Mesenchymal stem cell (in vitro differentiated cells and primary cell): ENCODE measurements at places on chromosomes 6 and 20.
A peak's percentile ranks its signal among the peaks of the same experiment; 100 is the strongest.

DNA sequence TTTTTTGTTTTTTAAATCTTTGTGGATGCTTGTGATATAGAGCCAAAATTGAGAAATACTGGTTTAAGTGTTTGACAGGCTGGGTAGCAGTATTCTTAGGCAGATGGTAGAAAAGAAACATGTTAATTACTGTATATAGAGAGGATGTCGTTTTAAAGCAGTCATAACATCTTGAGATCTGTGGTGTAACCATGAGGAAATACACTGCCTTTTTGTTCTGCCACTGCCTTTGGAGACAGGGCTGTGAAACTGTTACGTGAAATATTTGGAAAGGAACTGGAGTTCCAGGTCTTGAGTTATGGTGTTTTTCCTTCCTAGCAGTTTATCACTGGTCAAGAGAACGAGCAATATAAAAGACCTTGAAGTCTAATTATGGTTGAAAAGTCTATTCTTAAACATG, 19.5 kb downstream of the STXBP5 start:
- no peak overlapping the region for H3K27ac ChIP-seq
- no peaks in the 10 kb centered on the region for H3K4me1 ChIP-seq
- H3K27me3 ChIP-seq: no peaks in the 10 kb centered on the region
- peaks cover 3% of the 10 kb centered on the region for H3K36me3 ChIP-seq
- H3K4me3 ChIP-seq: no peak overlapping the region
- DNase-seq: no peak

- no peak overlapping the region for H3K27ac ChIP-seq
- no peak for DNase-seq
- H3K36me3 ChIP-seq: no peaks in the 10 kb centered on the region
Observed at GRCh38 chr6:81609736-81610135, 142.7 kb downstream of the TENT5A start.

- H3K27me3 ChIP-seq: peaks cover 53% of the 10 kb centered on the region
- peaks cover 2% of the 10 kb centered on the region for H3K4me1 ChIP-seq
- no peak for DNase-seq
- H3K36me3 ChIP-seq: no peaks in the 10 kb centered on the region
- no peak overlapping the region for H3K27ac ChIP-seq
Observed at GRCh38 chr6:35206346-35206745, 7.4 kb upstream of the SCUBE3 start.

- H3K4me1 ChIP-seq: no peaks in the 10 kb centered on the region
- no peaks in the 10 kb centered on the region for H3K27me3 ChIP-seq
Observed at GRCh38 chr6:139743664-139744437, 369.4 kb upstream of the CITED2 start.

- DNase-seq: no peak
- no peak overlapping the region for H3K27ac ChIP-seq
- H3K4me3 ChIP-seq: no peak overlapping the region
Observed at GRCh38 chr6:118100717-118101116, 193.7 kb downstream of the SLC35F1 start.

DNA sequence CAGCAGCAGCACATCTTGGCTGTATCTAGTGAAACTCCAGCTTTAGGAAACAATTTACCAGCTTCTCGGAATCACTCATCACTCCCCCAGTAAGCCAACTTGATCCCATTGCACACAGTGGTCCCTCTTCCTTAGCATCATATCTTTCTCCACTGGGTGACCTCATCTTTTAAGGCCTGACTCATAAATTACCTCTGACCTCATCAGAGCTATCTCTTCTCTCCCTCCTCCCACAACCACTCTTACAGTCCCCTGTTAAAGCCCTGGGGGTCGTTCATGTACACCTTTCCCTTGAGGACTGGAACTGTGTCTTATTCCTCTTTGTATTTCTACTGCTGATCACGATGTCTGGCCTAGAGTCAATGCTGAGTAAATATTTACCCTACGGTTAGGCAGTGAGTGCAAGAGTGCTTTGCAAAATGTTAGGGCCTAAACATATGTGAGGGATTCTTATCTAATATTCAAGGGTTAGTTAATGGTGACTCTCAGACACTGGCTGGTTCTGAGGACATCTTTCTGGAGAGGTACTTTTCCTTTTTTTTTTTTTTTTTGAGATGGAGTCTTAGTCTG, 187.2 kb downstream of the LRFN2 start:
- H3K4me3 ChIP-seq: no peak overlapping the region
- H3K27me3 ChIP-seq: no peaks in the 10 kb centered on the region
- no peaks in the 10 kb centered on the region for H3K4me1 ChIP-seq
- peak; percentile 17 for DNase-seq
- no peak overlapping the region for H3K27ac ChIP-seq

- H3K27ac ChIP-seq: no peak overlapping the region
- H3K36me3 ChIP-seq: no peaks in the 10 kb centered on the region
- no peak for DNase-seq
- peaks cover 39% of the 10 kb centered on the region for H3K27me3 ChIP-seq
- no peak overlapping the region for H3K4me3 ChIP-seq
Observed at GRCh38 chr20:33273117-33273851, 9.7 kb upstream of the BPIFB1 start.

DNA sequence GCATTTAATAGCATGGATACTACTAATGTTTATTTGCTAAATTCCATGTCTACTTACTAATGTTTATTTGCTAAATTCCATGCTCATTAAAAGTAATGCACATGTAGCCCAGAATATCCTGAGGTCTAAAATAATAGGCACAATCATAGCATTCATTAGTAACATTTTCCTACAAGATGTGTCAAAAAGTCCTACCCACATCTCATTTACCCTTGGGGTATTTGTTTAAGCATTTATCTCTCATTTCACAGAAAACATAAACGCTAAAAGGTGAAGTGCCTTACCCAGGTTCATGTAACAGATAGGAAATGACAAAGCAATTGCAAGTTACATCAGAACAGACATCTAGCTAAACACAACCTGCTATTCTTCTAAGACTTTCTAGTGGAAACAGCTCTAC, 457.1 kb downstream of the HACE1 start:
- DNase-seq: peak; percentile 11
- no peaks in the 10 kb centered on the region for H3K27me3 ChIP-seq
- H3K27ac ChIP-seq: no peak overlapping the region
- H3K36me3 ChIP-seq: no peaks in the 10 kb centered on the region

GRCh38 chr6:46400898-46401297, 90.4 kb downstream of the RCAN2 start:
- no peaks in the 10 kb centered on the region for H3K27me3 ChIP-seq
- H3K4me3 ChIP-seq: no peak overlapping the region
- H3K27ac ChIP-seq: no peak overlapping the region
- DNase-seq: no peak
- H3K4me1 ChIP-seq: no peaks in the 10 kb centered on the region
- no peaks in the 10 kb centered on the region for H3K36me3 ChIP-seq

- H3K36me3 ChIP-seq: no peaks in the 10 kb centered on the region
- no peak overlapping the region for H3K27ac ChIP-seq
- DNase-seq: no peak
- no peak overlapping the region for H3K4me3 ChIP-seq
- H3K27me3 ChIP-seq: no peaks in the 10 kb centered on the region
- peaks cover 2% of the 10 kb centered on the region for H3K4me1 ChIP-seq
Observed at GRCh38 chr6:143267760-143268159, 182.7 kb downstream of the ADAT2 start.

DNA sequence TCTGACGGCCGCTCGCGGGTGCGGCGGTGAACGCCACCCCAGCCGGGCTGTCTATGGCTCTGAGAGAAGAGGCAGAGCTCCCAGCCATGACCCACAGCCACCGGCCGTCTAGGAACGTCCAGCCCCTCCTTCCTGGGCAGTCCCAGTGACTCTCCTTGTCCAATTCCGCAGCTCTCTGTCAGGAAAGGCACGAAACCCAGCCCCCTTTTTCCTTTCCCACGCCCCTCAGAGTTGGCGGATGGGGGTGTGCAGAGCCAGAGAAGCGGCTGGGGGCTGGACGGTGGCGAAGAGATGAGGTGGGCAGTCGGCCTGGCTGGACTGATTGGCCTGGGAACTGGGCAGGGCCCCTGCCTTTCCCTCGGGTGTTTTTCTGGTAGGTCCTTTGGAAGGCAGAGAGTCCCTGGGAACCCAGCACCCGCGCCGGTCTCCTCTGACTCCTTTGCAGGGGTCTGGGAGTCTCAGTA, 1.5 kb downstream of the EBF4 start:
- H3K4me1 ChIP-seq: peaks cover 10% of the 10 kb centered on the region
- no peak for DNase-seq
- no peak overlapping the region for H3K4me3 ChIP-seq
- peaks cover 83% of the 10 kb centered on the region for H3K27me3 ChIP-seq
- no peak overlapping the region for H3K27ac ChIP-seq
- H3K36me3 ChIP-seq: no peaks in the 10 kb centered on the region

- DNase-seq: no peak
- H3K36me3 ChIP-seq: peaks cover 64% of the 10 kb centered on the region
- H3K4me1 ChIP-seq: peaks cover 5% of the 10 kb centered on the region
- H3K4me3 ChIP-seq: no peak overlapping the region
- no peak overlapping the region for H3K27ac ChIP-seq
Observed at GRCh38 chr20:1125277-1125676, 6.9 kb downstream of the PSMF1 start.

DNA sequence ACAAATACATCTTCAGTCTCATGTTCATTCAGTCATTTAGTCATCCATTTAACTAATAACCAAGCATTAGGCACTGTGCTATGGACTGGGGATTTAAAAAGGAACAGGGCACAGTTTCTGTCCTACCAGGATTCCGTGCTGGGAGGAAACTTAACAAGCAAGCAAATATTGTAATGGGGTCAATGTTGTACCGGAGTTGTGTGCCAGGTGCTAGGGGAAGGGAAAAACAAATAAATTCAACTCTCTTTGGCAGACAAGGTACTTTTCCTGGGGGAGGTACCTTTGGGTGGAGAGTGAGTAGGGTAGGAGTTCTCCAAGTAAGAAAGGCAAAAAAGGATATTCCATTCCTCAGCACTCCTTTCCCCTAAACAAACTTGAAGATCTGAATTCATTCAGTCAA, 90.3 kb downstream of the OLIG3 start:
- DNase-seq: no peak
- no peaks in the 10 kb centered on the region for H3K4me1 ChIP-seq
- H3K36me3 ChIP-seq: no peaks in the 10 kb centered on the region
- H3K4me3 ChIP-seq: no peak overlapping the region
- no peaks in the 10 kb centered on the region for H3K27me3 ChIP-seq

DNA sequence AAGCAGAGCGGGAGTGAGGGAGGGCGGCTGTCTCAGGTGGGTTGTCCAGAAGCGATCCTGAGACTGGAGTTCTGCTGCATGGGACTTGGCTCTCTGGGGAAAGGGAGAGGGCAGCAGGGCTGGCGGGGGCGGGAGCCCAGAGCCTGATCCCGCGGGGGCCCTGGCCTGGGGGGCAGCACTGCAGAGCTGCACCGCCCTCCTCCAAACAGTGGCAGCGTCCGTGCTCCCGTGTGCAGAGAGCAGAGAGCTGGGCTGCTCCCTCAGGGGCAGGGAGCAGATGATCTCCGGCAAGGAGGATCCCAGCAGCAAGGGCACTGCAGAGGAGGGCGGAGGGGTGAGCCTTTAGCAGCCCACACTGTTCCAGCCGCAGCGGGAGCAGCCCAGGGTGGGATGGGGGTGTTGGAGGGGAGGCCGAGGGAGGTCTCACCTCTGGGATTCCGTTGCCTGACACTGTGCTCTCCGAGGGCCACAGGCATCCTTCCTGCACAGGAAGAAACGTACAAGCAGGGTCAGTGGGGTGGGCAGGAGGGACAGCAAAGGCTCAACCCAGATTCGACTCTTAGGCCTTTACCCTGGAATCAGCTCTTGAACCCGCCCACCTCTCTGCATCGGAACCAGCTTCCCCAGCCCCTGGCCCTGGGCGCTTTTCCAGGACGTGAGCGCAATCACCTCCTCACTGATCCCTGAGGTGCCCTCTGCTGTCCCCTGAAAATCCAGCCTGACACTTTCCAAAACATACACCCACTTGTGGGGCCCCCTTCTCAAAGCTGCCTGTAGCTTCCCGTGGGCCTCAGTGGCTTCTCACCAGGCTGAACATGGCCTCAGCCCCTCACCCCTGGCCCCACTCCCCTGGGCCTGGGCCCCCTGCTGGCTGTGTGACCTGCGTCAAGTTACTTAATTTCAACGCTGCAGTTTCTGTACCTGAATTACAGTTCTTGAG, 32.6 kb upstream of the ZBP1 start:
- H3K27ac ChIP-seq: no peak overlapping the region
- H3K27me3 ChIP-seq: no peaks in the 10 kb centered on the region
- H3K4me1 ChIP-seq: no peaks in the 10 kb centered on the region
- H3K4me3 ChIP-seq: no peak overlapping the region

DNA sequence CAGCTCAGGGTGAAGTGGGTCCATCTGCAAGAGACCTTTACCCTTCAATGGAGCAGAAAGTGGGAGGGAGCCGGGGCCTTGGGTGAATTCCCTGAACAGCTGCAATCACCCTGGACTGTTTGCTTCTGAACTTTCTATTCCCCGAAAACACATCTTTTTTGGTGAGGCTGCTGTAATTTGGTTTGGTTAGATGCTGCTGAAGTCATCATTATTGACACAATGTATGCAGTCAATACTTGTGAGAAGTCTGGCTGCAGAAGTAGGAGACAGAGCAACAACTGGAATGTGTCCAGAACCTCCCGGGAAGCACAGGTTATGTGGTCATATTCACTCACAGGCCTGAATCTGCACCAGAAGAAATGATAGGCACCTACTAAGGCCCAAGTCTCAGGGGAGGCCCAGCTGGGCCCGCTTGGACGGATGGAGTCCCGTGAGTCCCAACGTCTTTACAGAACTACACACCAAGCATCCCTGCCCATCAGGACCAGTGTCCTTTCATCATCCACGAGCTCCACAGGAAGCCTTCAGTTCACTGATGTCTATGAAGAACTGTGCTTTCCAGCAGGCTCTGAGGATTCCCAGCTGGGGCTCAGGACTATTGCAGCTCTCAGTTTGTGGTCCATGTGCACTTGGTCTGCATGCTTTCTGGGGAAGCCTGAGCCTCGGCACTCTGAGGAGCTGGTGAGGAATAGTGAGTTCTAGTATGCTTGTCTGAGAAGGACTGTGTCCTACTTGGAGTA, 177.6 kb downstream of the THBS2 start:
- no peaks in the 10 kb centered on the region for H3K36me3 ChIP-seq
- no peak for DNase-seq
- no peaks in the 10 kb centered on the region for H3K27me3 ChIP-seq
- peaks cover 17% of the 10 kb centered on the region for H3K4me1 ChIP-seq

- no peak for DNase-seq
- no peak overlapping the region for H3K4me3 ChIP-seq
- H3K4me1 ChIP-seq: peaks cover 4% of the 10 kb centered on the region
- H3K27ac ChIP-seq: no peak overlapping the region
- no peaks in the 10 kb centered on the region for H3K36me3 ChIP-seq
- H3K27me3 ChIP-seq: peaks cover 5% of the 10 kb centered on the region
Observed at GRCh38 chr20:38113401-38114325, 51.4 kb downstream of the TGM2 start.

DNA sequence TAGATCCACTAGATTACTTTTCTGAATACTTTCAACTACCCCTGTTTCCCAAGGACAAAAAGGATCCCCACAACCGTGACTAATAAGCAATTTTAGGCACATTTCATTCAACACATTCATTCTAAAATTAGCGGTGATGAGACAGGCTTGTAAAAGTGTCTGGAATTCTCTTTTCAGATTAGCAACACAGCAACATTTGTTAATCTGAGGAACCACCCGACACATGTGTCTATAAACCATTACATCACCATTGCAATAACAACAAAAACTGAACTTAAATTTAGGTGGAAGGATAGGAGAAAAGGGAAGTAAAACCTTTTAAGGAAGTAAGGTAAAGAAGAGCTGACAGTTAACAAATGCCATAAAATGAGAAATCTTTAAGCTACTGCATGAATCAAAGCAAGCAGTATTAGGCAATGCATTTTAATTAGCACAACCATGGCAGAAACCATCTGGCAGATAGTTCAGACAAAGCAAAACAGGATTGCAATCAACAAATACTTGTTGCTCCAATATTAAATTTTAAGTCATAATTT, 49.1 kb downstream of the MAP3K7 start:
- no peaks in the 10 kb centered on the region for H3K27me3 ChIP-seq
- peaks cover 66% of the 10 kb centered on the region for H3K36me3 ChIP-seq
- no peak overlapping the region for H3K27ac ChIP-seq
- H3K4me1 ChIP-seq: no peaks in the 10 kb centered on the region
- peak; percentile 38 for DNase-seq
